Caudate nucleus (tissue), 63 donors: ENCODE measurements at places on chromosomes 3 and 15.
A peak's percentile ranks its signal among the peaks of the same experiment; 100 is the strongest.

- no peak for DNase-seq
These were observed 73.2 kb upstream of the ARL6 start for GRCh38 chr3:97691354-97691753.

DNA sequence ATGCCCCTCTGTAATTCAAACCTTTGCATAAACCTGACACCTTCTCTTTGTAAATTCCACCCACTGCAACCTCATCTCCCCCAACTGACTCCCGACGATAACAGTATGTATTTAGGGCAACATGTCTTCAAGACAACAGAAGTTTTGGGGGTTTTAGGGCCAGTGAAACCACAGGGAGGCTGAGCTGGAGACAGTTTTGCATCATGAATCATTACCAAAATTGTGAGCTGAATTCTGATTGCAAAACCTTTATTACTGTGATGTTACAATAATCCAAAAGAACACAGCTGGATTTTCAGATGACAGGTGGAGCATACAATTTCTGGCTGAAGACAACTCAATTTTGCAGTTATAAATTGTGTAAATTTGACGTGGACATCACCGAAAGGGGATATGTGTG, 281.3 kb upstream of the TTC14 start:
- DNase-seq, result no peak

DNA sequence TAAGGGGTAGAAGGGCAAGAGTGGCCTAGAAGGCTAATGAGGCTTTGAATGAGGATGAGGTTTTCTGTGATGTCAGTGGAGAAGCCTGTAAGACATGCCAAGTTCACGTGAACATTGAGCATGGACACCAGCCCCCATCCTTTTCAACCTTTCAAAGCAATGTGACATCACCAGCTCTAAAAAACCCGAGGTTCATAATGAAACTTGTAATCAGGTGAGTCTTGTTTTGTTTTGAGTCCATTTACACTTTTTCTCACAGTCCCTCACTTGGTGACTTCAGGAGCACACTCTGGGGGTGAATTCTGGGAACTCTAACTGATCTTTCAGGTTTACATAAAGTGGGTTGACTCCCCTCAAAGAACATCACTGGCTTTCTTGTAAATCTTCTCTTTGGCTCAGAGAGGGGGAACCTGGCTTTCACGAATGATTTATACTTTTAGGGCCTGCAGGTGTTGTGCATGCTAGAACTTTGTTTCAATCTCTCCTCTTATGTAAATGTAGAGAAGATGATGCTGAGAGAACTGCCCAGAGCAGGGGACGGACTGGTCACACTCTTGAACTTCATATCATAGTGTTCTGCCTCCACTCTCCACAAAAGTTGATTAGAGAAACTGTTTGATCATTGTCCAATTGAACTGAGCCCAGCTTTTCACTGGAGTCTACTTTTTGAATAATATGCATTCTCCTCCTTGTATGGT, 224.7 kb upstream of the SATB1 start:
- no peak for DNase-seq

- no peak for DNase-seq
These were observed 50.1 kb downstream of the SUMF1 start for GRCh38 chr3:4416961-4417360.

DNA sequence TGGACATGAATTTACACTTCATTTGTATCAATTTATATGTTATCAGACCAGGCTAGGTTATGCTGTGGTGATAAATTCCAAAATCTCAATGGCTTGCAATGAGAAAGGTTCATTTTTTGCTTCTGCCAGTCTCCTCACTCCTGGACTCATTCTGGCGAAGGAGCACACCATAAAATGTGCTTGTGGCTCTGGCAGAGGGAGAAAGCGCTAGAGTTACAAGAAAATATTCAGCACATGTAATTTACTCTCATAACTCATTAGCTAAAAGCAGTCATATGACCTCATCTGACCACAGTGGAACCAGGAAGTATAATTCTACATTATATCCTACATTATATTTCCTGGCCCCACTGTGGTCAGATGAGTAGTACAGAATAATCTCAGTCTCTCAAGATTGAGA, 193.8 kb downstream of the BCHE start:
- no peak for DNase-seq

- DNase-seq, result peak; percentile 42
These were observed 707 bp upstream of the FAM81A start for GRCh38 chr15:59437142-59437816.

DNA sequence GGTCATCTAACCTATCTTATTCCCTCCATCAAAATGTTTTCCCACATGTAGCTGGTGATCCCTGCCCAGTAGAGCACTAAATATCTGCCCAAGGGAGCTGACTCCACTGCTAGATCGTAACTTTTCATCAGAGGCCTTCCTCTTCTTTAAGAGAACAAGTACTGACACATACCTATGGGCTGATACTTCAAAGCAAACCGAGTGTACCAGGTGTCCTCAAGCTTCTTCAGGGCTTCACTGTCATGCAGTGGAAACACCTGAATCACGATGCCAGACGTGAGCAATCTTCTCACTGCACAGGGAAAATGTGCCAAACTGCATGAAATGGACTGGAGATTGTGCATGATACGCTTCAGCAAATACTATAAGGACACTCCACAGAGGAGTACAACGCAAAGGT, 41.6 kb downstream of the ANO10 start:
- DNase-seq, result no peak

GRCh38 chr15:93861413-93861812, 369.9 kb upstream of the MCTP2 start:
- no peak for DNase-seq

GRCh38 chr3:174303907-174304560, 555.1 kb upstream of the NAALADL2 start:
- DNase-seq, result no peak

- DNase-seq, result no peak
These were observed 248.9 kb upstream of the TBL1XR1 start for GRCh38 chr3:177446165-177446601.

DNA sequence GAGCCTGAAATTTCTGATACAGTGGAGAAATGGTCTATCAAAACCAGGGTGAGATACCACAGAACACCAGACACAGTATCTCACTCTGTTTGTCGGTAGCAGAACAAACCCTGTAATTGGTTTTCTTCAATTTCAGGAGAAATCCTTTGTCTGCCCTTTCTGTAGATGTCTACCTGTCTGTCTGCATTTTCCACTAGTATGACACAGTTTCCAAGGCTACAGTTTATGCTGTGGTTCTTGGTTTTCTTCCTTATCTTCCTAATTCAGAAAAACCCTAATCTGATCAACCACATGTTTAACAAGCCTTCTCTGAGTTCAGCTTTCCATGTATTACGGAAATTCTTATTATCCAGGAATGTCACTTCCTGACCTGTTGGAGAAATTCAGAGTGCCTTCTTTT, 70.8 kb downstream of the SCN11A start:
- no peak for DNase-seq

- DNase-seq, result no peak
These were observed 1.6 kb downstream of the PHGR1 start for GRCh38 chr15:40352281-40352901.
